ENCODE measurements at places on chromosomes 2 and 18. TPM values are rescaled to one million over a fixed set of nuclear protein-coding genes. Genes with fewer than 3 reads are reported as not detected.

C2orf42 gene
- total RNA-seq: 18.0 TPM

SLC19A3 gene
- 40.7 TPM for total RNA-seq

ANKRD30B gene
- not detected for total RNA-seq

MOB4 gene
- total RNA-seq: 21.3 TPM

CYRIA gene
- total RNA-seq: 29.4 TPM

NYAP2 gene
- 1.1 TPM for total RNA-seq

ACTG2 gene
- total RNA-seq: 22.2 TPM

GCKR gene
- total RNA-seq: 0.44 TPM

HOXD12 gene
- not detected for total RNA-seq

CTIF gene
- 54.8 TPM for total RNA-seq

DNA sequence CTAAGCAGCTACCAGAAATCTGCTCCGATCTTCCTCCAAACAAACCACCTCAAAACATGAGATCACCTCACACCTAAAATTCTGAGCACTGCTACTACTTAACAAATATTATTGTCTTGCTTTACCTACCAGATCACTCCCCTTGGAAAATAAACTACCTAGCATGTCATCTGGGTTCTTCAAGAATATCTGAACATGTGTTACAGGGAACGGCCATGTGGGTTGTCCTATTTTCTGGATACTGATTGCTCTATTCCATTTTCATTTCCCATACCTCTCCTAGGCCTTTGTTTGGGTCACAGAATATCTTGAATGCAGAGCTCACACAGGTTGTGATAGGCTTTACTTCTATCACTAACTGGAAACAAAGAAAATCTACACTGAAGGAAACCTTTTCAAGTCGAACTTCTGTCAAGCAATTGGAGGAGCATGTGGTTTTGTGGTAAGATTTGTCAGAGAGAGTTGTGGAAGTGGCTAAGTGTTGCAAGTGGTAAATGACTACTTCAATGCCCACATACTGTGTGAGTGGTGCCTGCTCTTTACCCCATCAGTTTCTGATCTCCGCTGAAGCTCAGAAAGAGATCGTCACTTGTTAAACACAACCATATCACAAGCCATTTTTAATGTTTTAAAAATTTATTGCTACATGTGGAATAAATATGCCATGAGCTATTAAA lies 739.1 kb upstream of the ZEB2 start:
- H3K36me3 ChIP-seq: no peaks in the 10 kb centered on the region
- no peak for DNase-seq
- H3K4me1 ChIP-seq: no peaks in the 10 kb centered on the region
- H3K27me3 ChIP-seq: peaks cover 8% of the 10 kb centered on the region

- no peaks in the 10 kb centered on the region for H3K27me3 ChIP-seq
- DNase-seq: no peak
- no peaks in the 10 kb centered on the region for H3K36me3 ChIP-seq
- no peak overlapping the region for H3K27ac ChIP-seq
- no peak overlapping the region for H3K4me3 ChIP-seq
Observed at GRCh38 chr18:42578792-42579191, 536.7 kb downstream of the RIT2 start.

- peaks cover 13% of the 10 kb centered on the region for H3K27me3 ChIP-seq
- no peak overlapping the region for H3K27ac ChIP-seq
- DNase-seq: no peak
- no peak overlapping the region for H3K4me3 ChIP-seq
Observed at GRCh38 chr2:64888591-64889309, 100.4 kb upstream of the SLC1A4 start.

- DNase-seq: no peak
- H3K4me3 ChIP-seq: no peak overlapping the region
- peaks cover 25% of the 10 kb centered on the region for H3K4me1 ChIP-seq
- H3K27ac ChIP-seq: no peak overlapping the region
Observed at GRCh38 chr18:48959921-48960920, 9.5 kb upstream of the SMAD7 start.

GRCh38 chr18:68507781-68508180 lies 207.1 kb downstream of the TMX3 start:
- H3K4me3 ChIP-seq: no peak overlapping the region
- H3K4me1 ChIP-seq: no peaks in the 10 kb centered on the region
- no peak overlapping the region for H3K27ac ChIP-seq
- H3K27me3 ChIP-seq: no peaks in the 10 kb centered on the region

- DNase-seq: no peak
- H3K4me3 ChIP-seq: no peak overlapping the region
- H3K27ac ChIP-seq: no peak overlapping the region
- no peaks in the 10 kb centered on the region for H3K36me3 ChIP-seq
Observed at GRCh38 chr2:234691968-234692955, 195.4 kb upstream of the ARL4C start.

DNA sequence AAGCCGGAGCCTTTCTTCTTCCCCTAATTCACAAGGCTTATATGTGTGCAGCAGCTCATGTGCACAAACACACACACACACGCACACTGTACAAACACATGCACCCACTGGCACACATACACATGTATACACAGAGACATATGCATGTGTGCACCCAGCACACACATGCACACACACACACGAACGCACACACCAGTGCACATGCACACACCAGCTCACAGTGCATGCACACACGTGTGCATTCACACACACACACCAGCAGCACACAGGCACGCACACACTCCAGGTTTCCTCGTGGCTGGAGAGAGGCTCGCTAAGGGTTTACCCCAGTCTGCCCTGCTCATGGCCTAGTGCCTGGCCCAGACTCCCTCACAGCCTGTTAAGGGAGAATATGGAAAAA lies 234.0 kb downstream of the EIPR1 start:
- H3K4me1 ChIP-seq: no peaks in the 10 kb centered on the region
- no peak for DNase-seq
- H3K27me3 ChIP-seq: no peaks in the 10 kb centered on the region
- H3K36me3 ChIP-seq: no peaks in the 10 kb centered on the region

GRCh38 chr2:227785293-227785692 lies 28.3 kb upstream of the CCL20 start:
- no peaks in the 10 kb centered on the region for H3K27me3 ChIP-seq
- no peaks in the 10 kb centered on the region for H3K36me3 ChIP-seq
- no peak overlapping the region for H3K4me3 ChIP-seq
- no peak for DNase-seq

- H3K36me3 ChIP-seq: peaks cover 12% of the 10 kb centered on the region
- no peak overlapping the region for H3K4me3 ChIP-seq
- H3K4me1 ChIP-seq: peaks cover 35% of the 10 kb centered on the region
- no peaks in the 10 kb centered on the region for H3K27me3 ChIP-seq
- no peak overlapping the region for H3K27ac ChIP-seq
- no peak for DNase-seq
Observed at GRCh38 chr2:74551942-74552913, 1.5 kb downstream of the LOXL3 start.

- no peak overlapping the region for H3K4me3 ChIP-seq
- H3K36me3 ChIP-seq: peaks cover 7% of the 10 kb centered on the region
- H3K27ac ChIP-seq: no peak overlapping the region
Observed at GRCh38 chr2:232310121-232310520, 68.4 kb upstream of the ALPP start.

- no peaks in the 10 kb centered on the region for H3K27me3 ChIP-seq
- H3K4me3 ChIP-seq: no peak overlapping the region
- H3K36me3 ChIP-seq: no peaks in the 10 kb centered on the region
- no peaks in the 10 kb centered on the region for H3K4me1 ChIP-seq
Observed at GRCh38 chr2:166831930-166832329, 56.4 kb upstream of the XIRP2 start.

- no peaks in the 10 kb centered on the region for H3K36me3 ChIP-seq
- no peak for DNase-seq
- no peak overlapping the region for H3K4me3 ChIP-seq
- H3K27ac ChIP-seq: no peak overlapping the region
Observed at GRCh38 chr18:27214831-27215230, 29.7 kb upstream of the CHST9 start.

DNA sequence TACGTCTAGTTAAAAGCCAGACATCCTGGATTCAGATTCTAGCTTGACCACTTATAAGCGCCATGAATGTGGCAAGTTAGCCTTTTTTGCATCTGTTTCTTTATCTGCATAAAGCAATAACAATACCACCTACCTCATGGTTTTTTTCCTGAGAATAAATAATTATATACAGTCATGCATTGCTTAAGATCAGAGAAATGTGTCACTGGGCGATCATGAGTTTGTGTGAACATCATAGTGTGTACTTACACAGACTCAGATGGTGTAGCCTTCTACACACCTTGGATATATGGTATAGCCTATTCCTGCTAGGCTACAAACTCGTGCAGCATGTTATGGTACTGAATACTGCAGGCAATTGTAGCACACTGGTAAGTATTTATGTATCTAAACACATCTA lies 84.7 kb upstream of the PELI1 start:
- H3K27ac ChIP-seq: peak overlapping the region; percentile 72
- H3K4me1 ChIP-seq: peaks cover 14% of the 10 kb centered on the region
- DNase-seq: no peak
- no peaks in the 10 kb centered on the region for H3K36me3 ChIP-seq
- no peaks in the 10 kb centered on the region for H3K27me3 ChIP-seq
- peak overlapping the region; percentile 52 for H3K4me3 ChIP-seq

GRCh38 chr18:10440884-10441283 lies 13.6 kb upstream of the APCDD1 start:
- H3K27ac ChIP-seq: no peak overlapping the region
- H3K27me3 ChIP-seq: no peaks in the 10 kb centered on the region

GRCh38 chr2:42918041-42918440 lies 125.7 kb upstream of the HAAO start:
- no peaks in the 10 kb centered on the region for H3K36me3 ChIP-seq
- peak overlapping the region; percentile 64 for H3K27ac ChIP-seq
- DNase-seq: no peak
- H3K27me3 ChIP-seq: peaks cover 3% of the 10 kb centered on the region

GRCh38 chr2:225076125-225076524 lies 33.9 kb upstream of the DOCK10 start:
- H3K4me3 ChIP-seq: no peak overlapping the region
- no peak for DNase-seq
- H3K27me3 ChIP-seq: no peaks in the 10 kb centered on the region

- H3K36me3 ChIP-seq: no peaks in the 10 kb centered on the region
- DNase-seq: no peak
- no peak overlapping the region for H3K4me3 ChIP-seq
- no peak overlapping the region for H3K27ac ChIP-seq
- H3K4me1 ChIP-seq: peaks cover 26% of the 10 kb centered on the region
Observed at GRCh38 chr2:119468154-119468955, 36.7 kb downstream of the TMEM37 start.

- peaks cover 7% of the 10 kb centered on the region for H3K4me1 ChIP-seq
- H3K4me3 ChIP-seq: no peak overlapping the region
- no peak overlapping the region for H3K27ac ChIP-seq
- H3K36me3 ChIP-seq: no peaks in the 10 kb centered on the region
- no peak for DNase-seq
Observed at GRCh38 chr18:3126457-3127097, 93.2 kb downstream of the MYOM1 start.

DNA sequence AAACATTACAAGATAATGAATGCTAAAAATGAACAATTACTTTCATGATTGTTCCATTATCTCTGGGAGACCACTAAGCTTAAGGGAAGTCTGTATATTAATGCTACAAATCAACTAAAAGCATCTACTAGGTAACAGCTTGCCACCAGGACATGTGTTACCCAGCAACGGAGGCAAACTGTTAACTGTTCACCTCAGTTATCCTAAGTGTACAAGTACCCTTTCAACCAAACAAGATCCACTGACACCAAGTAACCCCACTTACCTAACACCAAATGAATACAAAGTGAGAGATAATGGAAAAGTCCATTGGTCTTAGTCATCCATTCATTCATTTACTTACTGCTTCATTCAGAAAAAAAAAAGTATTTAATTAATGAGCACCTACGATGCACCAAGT lies 54.7 kb upstream of the KIDINS220 start:
- no peaks in the 10 kb centered on the region for H3K27me3 ChIP-seq
- no peak overlapping the region for H3K27ac ChIP-seq
- H3K4me3 ChIP-seq: no peak overlapping the region
- no peaks in the 10 kb centered on the region for H3K36me3 ChIP-seq

Measured in lower lobe of right lung (tissue), 2 donors.